ENCODE measurements at places on chromosomes 2 and 18.

DNA sequence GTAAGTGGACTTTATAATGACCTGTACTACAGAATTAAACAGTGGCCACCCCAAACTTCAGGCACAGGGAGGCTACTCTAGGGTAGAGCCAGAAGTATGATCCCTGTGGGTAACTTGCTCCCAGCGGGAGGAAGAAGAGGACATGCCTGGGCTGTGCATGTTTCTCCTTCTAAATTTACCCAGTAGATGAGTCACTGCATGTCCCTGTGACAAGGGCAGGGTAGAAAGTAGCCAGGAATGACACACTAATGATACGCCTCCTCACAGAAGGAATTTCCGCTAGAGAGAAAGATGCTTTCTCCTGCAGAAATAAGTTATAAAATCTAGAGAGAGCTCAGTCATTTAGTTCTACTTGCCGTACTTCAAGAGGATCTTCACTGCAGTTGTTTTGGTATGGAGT is 7.5 kb downstream of the ACYP2 start:
- peak; percentile 37 for DNase-seq

- DNase-seq, result no peak
Measured at GRCh38 chr2:37564356-37564755, 107.1 kb downstream of the CDC42EP3 start.

- DNase-seq, result no peak
Measured at GRCh38 chr2:203960811-203961210, 24.2 kb downstream of the ICOS start.

- no peak for DNase-seq
Measured at GRCh38 chr2:67135208-67135607, 261.9 kb upstream of the ETAA1 start.

- no peak for DNase-seq
Measured at GRCh38 chr18:76504749-76505148, 9.7 kb upstream of the ZNF516 start.

DNA sequence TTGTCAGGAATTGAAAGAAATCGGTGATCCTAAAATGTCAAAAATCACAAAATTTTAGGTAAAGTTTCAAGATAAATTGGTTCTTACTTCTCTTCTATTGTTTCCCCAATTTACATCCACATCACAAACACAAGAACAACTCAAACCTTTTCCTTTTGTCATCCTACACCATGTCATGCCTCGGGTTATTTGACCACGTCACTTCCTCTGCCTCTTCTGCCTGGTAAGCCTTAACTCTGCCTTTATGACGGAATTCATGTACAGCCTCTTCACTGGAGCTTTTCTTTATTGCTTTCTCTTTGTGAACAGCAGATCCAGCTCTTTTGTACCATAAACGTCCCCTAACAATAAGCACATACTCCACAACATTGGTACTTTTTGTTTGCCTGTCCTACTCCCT is 258.0 kb downstream of the DPP10 start:
- no peak for DNase-seq

- DNase-seq, result no peak
Measured at GRCh38 chr2:169298007-169298406, 64.3 kb downstream of the LRP2 start.

- DNase-seq, result no peak
Measured at GRCh38 chr2:217664761-217665160, 338.0 kb downstream of the TNS1 start.
